ENCODE measurements at places on chromosomes 2 and 18.
A peak's percentile ranks its signal among the peaks of the same experiment; 100 is the strongest.

DNA sequence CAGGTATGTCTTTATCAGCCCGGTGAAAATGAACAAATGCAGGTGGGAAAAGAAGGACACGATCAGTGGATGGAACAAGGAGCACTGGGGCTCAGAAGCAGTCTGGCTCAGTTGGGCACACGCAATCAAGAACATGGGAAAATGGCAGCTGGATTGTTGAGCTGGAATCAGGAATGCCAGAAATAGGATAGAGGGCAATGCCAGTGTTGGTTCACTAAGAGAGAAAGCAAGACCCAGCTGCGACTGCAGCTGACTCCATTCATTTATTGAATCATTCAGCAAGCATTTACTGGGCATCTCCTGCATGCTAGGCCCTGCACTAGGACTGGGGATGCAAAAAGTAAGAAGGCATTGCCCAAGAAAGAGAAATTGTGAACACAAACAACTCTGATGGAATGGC, 13.6 kb upstream of the TTR start:
- no peak for DNase-seq

DNA sequence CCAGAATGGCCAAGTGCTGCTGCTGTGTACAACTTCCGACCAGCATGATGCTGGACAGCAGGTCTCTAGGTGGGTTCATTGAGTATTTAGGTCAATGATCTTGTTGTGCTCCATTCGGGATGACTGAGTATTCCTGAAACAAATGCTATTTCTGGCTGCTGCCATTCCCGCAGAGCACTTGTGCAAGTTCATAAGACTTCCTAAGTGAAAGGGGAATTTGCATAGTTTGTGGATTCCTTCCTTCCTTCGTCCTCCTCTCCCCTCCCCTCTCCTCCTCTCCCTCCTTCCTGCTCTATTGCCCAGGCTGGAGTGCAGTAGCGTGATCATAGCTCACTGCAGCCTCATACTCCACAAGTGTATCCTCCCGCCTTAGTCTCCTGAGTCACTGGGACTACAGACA, 40.4 kb downstream of the LDLRAD4 start:
- no peak for DNase-seq

DNA sequence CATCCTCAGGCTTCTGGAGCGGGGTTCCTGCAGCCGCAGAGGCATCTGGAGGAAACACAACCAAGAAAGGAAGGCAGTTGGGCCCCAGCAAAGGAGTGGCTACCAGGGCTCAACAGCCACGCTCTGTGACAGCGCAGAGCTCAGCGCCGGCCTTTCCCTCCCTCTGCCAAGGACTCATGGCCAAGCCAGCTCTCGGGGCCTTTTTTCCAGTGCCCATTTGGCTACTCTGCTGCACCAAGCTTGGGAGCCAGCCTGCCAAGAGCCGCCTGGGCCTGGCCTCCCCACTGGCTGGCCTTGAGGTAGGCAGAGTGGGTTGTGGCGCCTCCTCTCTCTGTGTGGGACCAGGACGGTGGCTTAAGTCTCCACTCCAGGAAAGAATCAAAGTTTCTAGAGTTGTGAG, 7.2 kb upstream of the CCDC74A start:
- DNase-seq = no peak

DNA sequence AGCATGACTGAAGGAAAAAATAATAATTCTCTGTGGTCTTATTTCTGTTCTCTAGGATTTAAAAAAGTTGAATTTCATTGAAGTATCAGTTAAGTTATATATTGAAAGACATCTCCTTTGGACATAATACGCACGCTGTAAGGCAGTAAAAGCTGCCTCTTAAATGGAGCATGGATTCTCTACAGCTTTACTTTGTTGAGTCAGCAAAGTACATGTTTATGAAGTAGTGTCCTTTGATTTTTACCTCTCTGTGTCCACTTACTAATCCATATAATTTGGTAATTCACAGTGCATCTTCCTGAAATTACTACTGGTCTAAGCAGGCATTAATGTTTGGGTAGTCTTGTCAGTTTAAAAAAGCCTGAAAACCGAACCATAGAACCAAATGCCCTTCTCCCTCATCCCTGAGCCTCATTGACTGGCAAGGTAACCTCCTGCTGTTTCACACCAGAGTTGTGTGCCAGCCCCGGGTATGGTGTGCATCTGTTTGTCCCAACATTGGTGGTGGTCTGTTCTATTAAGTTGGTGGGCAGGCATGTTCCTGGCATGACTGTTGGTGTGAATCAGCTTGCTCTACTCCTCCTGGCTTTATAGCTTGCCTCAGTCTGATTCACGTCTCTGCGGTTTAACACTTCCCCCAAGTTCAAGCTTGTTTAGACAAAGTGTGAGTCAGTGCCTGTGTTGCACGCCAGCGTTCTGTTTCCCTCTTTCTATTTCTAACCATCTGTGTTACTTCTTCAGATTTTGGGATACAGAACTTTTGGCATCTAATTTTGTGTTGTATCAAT, 71.0 kb upstream of the ITM2C start:
- DNase-seq = peak; percentile 33

- no peak for DNase-seq
Observed at GRCh38 chr2:192090911-192091310, 103.8 kb downstream of the TMEFF2 start.

- DNase-seq = no peak
Observed at GRCh38 chr2:203733684-203734083, 27.2 kb downstream of the CD28 start.

DNA sequence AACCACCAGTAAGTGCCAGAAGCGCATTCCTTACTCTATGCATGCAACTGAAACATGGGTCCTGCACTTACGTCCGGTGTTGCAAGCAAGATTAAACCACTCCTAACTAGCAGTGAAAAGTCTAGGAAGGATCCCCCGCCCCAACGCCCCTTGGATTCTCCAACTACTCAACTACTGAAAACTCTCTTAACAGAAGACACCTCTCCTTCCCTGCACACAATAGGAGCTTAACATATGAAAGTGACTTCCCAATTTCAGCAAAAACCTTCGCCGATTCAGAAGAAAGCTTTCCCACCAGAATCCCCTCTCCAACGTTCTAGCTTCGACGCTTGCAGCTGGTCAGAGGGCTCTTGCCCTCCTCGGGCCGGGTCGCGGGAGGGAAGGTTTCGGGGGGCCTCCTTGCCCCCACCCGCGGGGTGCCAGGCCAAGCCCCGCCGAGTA, 578 bp downstream of the IWS1 start:
- DNase-seq = no peak

DNA sequence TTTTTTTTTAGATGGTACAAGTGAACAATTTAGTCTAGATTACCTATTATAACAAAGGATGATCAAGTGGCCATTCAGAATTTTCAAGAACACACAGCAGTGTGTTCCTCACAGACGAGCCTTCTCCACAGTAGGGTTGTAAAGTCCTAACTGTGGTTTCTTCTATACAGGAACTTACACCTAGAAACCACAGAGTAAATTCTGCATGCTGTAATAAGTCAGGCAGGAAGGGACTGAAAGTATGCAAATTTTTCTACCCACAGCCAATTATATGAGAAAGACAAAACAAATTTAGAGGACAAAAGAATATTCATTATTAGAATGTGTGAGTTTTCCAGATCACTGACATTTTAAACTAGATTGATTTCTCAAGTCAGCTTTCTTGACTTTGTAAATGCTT, 99.5 kb downstream of the RBMS1 start:
- no peak for DNase-seq

DNA sequence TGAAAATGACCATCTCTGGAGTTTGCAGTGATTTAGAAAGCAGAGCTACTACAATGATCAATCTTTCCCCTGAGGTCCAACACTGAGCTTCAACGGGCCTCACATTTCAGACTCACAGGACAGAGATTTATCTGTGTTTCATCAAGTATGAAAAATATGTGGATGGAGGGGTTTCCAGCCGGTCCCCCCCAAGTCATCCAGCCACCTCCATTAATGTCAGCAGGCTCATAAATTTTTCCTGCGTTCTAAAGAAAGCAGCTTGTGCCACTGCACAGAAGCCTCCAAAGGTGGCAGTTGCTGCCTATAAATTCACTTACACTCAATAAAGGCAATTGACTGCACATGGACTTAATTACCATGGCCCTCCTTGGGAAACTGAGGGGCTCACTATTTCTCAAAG, 117.4 kb upstream of the ACKR3 start:
- DNase-seq = no peak

- DNase-seq = no peak
Observed at GRCh38 chr2:52312486-52312885, 1280.6 kb upstream of the NRXN1 start.

DNA sequence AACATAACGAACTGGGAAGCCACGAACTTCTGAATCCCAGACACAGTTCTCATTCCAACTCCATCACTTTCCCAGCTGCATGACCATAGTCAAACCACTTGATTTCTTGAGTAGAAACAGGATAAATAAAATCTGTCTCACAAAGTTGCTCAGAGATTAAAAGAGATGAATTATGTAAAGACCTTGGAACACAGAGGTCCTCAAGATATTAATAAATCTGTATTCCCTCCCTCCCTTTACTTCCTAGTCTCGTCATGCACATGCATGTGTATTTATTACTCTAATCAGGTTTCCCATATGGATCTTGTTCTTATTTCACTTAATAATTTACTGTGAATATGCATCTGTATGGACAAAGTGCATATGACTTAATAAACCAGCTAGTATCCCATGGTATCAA, 21.1 kb upstream of the CSRNP3 start:
- no peak for DNase-seq

DNA sequence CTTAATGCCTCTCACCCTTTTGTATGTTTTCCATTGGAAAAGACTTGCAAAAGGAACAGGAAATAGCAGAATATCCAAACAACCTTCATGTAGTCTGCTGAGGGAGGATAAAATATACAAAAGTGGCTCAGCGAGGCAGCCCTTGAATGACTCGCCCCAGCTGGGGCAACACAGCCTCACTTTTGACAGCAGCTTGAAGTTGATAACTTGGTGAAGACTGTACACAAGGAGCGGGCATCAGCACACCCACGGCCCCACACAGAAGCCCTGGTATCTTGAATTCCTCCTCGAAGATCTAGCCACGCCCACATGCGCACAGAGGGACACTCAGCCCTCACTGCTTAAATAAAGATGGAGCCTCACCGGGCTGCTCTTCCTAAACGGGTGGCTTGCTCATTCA, 161.0 kb downstream of the IRS1 start:
- DNase-seq = no peak

DNA sequence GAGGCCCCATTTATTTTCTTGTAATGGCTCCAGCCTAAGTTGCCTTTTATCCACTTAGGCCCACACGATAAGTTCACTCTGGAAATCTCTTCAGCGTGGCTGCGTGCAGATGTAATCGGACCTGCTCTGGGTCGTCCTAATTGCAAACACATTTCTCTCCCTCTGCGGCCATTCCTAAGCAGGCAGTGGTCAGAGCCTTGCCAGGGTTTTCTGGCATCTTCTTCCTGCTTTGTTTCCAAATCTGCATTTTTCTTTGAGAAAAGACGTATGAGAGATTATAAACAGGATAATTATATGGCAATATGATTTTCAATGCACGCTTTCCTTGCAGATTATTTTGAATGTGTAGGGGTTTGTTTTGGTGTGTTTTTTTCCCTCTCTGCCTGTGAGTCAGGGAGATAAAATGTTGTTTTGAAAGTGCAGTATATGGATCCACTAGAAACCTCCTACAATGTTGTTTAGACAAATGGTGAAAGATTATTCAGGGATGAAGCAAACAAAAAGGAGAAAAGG, 239.4 kb upstream of the TANK start:
- no peak for DNase-seq
